ENCODE measurements at places on chromosomes 5 and 9.

- peak; percentile 83 for DNase-seq
Measured at GRCh38 chr9:99105152-99106043, 485 bp downstream of the TGFBR1 start.

DNA sequence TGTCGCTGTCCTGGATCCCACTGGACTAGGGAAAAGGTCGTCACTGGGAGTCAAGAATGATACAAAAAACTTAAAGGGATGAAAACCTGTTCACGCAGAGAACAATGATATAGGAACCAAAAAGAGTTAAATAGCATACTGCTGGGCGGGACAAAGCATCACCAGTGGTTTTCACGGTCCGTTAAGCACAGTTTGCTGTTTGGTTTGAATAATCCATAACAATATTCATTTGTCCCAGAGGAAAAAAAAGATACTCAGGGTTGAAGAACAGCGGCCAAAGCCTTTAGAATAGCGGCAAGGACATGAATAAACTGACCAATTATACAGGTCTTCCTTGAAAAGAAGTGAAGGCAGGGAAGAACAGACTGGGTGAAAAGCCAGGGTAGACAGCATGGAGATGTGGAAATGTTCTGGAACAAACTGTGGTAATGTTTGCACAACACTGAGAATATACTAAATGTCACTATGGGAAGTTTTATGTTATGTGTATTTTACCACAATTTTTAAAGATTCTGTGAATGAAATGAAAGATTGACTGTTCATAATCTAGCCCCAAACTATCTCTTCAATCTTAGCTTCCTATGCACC lies 60.8 kb downstream of the MTMR12 start:
- no peak for DNase-seq

GRCh38 chr5:154276261-154276972 lies 85.9 kb downstream of the GALNT10 start:
- no peak for DNase-seq

DNA sequence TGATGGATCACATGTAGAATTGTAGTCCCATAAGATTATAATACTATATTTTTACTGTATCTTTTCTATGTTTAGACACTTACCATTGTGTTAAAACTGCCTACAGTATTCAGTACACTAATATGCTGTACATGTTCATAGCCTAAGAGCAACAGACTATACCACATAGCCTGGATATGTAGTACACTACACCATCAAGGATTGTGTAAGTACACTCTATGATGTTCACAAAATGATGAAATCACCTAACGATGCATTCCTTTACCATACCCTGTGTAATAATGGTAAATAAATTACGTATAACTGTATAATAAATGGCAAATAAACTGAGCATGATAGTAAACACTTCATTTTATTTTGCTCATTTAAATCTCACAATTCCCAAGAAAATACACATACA lies 60.3 kb downstream of the RICTOR start:
- no peak for DNase-seq

DNA sequence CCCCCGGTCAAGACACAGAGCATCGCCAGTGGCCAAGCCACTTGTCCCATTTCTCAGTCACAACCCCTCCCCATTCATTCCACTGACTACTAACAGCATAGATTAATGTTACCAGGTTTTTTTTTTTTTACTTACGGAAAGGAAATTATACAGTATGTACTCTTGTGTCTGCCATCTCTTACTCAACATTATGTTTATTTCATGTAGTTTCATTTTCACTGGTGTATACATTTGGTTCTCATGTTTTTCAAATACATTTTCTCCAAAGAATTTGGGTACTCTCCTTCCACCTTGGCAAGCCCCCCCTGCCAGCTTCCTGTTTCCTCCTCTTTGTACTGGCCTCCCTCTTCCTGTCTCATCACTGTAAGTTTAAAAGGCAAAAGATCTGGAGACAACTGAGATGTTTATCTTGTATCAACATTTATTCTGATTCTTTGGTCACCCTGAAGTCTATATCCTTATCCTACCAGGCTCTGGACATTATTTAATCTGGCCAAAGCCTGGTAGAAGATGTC lies 207.3 kb downstream of the SAXO1 start:
- DNase-seq: no peak

DNA sequence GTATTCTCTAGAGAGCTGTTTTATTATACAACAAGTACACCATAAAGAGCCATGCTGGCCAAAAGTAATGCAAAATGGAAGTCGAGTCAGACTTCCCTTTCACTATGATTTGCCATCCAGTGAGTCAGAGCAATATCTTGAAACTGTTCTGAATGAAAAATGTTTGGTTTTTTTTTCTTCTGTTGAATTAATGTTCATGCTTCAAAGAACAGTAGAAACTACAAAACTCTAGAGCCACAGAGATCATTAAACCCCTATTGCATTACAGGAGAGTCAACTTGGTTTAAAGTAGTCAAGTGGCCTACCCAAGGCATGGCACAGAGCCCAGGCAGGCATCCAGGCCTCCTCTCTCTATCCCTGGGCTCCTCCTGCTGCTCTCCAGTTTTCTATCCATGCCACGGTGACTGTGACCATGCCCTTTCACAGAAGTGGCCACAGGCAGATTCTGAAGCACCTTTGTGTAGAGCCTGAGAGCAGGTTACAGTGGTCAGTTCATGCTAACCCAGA lies 358.9 kb downstream of the DEPDC1B start:
- DNase-seq: no peak

Measured in right atrium auricular region (tissue), 2 donors.